Fibroblast of mammary gland (primary cell): ENCODE measurements at places on chromosomes 3 and 15.
A peak's percentile ranks its signal among the peaks of the same experiment; 100 is the strongest.

DNA sequence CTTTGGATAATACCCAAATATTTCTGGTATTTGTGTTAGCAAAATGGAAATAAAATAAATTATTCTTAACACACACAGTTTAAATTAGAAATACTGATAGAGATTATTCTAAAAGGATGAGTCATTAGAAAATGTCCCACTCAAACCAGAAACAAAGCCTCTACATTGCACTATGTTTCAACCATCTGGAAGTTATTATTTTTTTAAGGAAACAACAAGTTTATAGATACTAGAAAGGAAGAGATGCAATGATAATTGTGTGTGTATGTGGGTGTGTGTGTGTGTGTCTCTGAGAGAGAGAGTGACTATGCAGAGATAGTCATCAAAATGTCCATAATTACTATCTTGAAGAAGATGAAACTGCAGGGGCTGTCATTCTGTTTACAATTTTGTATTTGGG lies 1340.5 kb downstream of the ROBO1 start:
- peak; percentile 6 for DNase-seq

GRCh38 chr15:74642734-74643664 lies 27.4 kb downstream of the CLK3 start:
- peak; percentile 42 for DNase-seq

DNA sequence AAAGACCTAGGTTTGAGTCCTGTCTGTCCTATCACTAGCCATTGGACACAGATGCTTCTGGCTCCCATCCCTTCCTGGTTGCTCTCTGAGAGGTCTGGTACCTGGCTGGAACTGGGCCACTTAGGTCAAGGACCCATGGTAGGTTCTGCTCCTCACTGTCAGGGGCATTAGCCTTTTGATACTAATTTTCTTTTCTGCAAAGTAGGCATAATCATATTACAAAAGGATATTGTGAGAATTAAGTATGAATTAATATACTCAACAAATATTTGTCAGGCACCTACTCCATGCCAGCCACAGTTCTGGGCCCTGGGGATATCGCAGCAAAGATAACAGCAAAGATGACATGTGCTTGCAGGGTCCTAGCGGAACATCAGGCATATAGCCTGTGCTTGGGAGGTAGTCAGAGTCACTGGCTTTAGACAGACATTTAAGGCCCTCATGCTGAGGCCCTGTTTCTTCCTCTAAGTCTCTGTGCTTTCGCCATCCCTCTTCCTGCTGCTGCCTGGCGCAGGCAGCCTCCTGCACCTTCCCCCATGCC lies 25.6 kb upstream of the LCTL start:
- no peak for DNase-seq

- DNase-seq = no peak
These were observed 64.1 kb downstream of the CFAP44 start for GRCh38 chr3:113377158-113377557.

- no peak for DNase-seq
These were observed 76.9 kb downstream of the TRIM69 start for GRCh38 chr15:44813231-44813630.

DNA sequence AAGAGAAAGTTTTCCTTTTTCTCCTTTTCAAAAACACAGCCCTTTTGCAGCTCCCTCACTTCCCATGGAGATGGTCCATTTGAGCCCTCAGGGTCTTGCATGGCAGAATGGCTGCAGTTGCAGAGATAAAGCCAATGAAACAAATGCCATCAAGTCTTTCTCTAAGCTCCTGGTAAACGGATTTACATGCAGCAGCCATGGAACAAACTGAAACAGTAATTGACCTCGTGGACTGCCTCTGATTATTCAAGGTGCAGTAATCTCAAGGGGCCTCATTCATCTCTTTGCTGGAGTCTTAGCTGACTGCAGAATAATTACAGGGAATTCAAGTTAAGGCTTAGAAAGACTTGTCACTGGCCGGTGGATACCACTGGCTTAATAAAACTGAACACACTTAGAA lies 125.1 kb downstream of the SQOR start:
- DNase-seq = no peak
